ENCODE measurements at places on chromosomes 1 and 21. TPM values are rescaled to one million over a fixed set of nuclear protein-coding genes. Genes with fewer than 3 reads are reported as not detected.

EFNA1 gene
- total RNA-seq, result not detected

CD5L gene
- total RNA-seq, result not detected

OR10Z1 gene
- total RNA-seq, result not detected

- ATAC-seq, result no peak
Observed at GRCh38 chr1:190497565-190497964, 19.9 kb upstream of the BRINP3 start.

DNA sequence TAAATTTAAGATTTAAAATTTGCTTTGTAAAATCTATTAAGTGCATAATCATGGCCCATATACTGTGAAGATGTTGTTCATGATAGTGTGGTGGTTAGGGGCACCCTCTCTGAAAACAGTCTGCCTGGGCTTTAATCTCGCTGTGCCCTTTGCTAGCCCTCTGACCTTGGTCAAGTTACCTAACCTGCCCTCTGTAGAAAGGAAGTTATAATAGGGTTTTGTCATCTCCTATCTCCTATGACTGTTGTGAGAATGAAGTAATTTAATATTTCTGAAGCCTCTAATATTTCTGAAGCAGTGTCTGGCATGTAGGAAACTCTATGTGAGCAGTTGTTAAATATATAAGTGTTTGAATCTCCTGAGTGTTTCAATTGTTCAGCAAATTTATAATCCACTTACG lies 116.6 kb upstream of the IVNS1ABP start:
- ATAC-seq, result no peak

KRTAP21-2 gene
- not detected for total RNA-seq

- ATAC-seq, result no peak
Observed at GRCh38 chr21:16579538-16579937, 849.8 kb downstream of the USP25 start.

- no peak for ATAC-seq
Observed at GRCh38 chr1:63920154-63921117, 146.6 kb downstream of the ROR1 start.

IL19 gene
- not detected for total RNA-seq

GRCh38 chr1:154998818-154999570 lies 3.6 kb upstream of the ZBTB7B start:
- ATAC-seq, result peak; percentile 1

C1orf56 gene
- total RNA-seq, result 1.2 TPM

SPRR2E gene
- total RNA-seq, result not detected

- no peak for ATAC-seq
Observed at GRCh38 chr1:43731867-43732531, 24.7 kb downstream of the ST3GAL3 start.

GRCh38 chr1:211939876-211940468 lies 95.4 kb downstream of the INTS7 start:
- peak; percentile 61 for ATAC-seq

DNA sequence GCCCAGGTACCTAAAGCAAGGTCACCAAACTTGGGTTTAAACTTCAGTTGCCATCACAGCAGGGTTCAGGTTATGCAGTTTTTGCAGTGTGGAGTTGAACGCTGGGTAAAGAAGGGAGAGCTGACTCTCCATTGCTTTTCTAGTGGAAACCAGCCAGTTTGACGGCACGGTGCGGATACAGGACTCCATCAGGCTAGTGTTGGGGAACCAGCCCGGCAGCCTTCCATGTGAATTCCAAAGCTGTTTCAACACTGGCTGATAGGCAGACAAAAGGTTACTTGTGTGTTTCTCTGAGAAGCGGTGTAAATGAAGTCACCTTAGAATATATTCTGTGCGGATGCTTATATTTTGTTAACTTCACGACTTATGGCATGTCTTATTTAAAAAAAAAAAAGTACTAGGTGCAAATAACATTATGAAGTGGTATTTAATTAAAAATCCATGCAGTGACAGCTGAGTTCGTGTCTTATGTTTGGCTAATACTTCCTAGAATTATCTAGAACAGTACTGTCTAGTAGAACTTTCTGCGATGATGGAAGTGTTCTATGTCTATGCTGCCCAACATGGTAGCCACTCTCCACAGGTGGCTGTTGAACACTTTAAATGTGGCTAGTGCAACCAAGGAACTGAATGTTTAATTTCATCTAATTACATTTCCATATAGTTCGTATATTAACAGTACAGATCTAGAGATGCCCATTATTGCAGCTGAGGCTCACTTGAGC lies 29.9 kb upstream of the RCAN3 start:
- ATAC-seq, result no peak

GRCh38 chr1:58908561-58909560 lies 125.0 kb upstream of the JUN start:
- no peak for ATAC-seq

GRCh38 chr1:156123356-156124196 lies 9.1 kb downstream of the LMNA start:
- peak; percentile 34 for ATAC-seq

DNA sequence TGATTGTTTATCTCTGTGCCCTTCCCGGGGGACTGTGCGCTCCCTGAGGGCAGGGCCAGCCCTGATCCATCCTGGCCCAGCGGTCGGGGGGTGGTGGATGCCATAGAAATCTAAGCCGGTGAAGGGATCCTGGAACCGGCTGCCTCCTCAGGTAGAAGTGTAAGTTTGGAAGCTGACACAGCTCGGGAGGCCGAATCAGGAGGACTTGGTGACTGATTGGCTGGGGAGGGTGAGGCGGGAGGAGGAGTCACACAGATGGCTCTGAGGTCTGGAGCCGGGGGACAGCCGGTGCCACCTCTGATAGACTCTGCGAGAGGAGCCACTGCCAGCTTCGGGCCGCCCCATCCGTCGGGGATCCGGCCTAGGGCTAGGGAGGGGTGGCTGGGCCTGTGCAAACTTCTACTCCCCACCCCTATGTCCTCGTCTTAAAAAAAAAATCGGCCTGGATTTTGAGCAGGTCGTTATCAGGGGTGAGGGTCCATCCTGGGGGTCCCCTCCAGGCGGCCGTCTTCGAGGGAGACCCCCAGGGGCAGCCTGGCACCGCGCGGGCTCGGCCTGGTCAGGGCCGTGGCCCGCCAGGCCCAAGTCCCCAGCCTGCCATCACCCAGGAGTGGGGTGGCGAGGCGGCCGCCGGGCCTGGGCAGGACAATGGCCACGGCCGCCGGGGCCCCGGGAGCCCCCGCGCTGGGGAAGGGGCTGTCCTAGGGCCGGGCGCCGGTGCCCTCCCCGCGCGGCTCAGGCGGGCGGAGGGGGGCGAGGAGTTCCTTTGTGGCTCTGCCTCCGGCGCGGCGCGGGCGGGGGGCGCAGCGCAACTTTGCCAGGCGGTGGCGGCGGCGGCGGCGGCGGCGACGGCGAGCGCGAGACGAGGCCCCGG lies 708 bp upstream of the ZNF362 start:
- ATAC-seq, result peak; percentile 74

- no peak for ATAC-seq
Observed at GRCh38 chr1:184027826-184028695, 9.5 kb downstream of the COLGALT2 start.

GRCh38 chr1:210332719-210333398 lies 4.2 kb downstream of the HHAT start:
- peak; percentile 83 for ATAC-seq

GRCh38 chr1:199466961-199467360 lies 560.5 kb upstream of the NR5A2 start:
- ATAC-seq, result no peak

PDZK1IP1 gene
- not detected for total RNA-seq

All from activated T-helper 17 cell treated with anti-CD3 and anti-CD28 coated beads, Interleukin-2, amount 50 U/mL, for 72 hours (primary cell).